Activated T-cell treated with anti-CD3 and anti-CD28 coated beads, Interleukin-2, amount 50 U/mL, for 48 hours (primary cell): ENCODE measurements at places on chromosomes 1 and 21.
A peak's percentile ranks its signal among the peaks of the same experiment; 100 is the strongest.

GRCh38 chr1:207941665-207942064, 30.7 kb upstream of the CD34 start:
- DNase-seq, result no peak

GRCh38 chr21:32538147-32538792, 47.1 kb downstream of the TCP10L start:
- DNase-seq, result peak; percentile 35

DNA sequence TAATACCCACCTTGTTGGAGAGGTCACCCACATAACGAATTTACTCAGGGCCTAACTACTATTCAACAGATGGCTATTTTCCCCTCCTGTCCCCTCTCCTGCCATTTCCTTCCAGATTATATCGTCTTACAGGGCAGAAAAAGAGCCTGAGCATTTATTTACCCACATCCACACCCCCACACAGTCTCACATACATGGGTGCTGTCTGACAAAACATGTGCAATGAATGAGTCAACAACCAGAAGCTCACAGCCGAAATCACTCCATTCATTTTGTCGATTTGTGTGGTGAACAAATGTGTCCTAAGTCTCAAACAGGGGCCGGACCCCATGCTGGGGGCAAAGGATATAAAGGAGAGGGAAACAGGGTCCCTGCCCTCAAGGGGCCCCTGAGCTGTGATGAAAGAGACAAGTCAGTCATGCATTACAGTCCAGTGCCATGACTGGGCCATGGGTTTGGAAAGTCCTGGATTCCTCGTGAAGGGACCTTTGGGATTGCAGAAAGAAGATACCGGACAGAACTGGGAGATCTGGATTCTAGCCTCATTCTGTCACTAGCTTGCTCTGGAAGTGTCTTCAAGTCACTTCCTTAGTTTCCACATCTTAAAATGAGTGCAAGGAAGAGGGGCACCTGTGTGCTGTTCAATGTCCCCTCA, 16.4 kb upstream of the ZNF683 start:
- no peak for DNase-seq

DNA sequence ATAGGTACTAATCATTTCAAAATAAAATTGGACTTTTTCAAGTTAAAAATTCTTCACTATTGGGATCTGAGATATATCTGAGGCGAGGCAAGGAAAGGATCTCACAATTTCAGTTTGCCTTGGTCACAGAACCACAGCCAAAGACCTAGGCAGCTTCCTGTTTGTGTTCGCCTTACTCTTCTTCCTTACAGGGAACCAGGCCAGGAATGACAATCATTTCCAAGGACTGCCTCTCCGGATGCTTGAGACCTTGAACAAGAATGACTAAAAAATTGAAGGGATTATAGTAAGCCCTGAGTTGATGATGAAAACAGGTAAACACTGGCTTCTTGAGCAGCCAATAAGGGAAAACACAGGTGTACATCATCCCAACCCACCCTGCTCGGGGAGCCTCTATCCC, 35.2 kb upstream of the SERBP1 start:
- no peak for DNase-seq

DNA sequence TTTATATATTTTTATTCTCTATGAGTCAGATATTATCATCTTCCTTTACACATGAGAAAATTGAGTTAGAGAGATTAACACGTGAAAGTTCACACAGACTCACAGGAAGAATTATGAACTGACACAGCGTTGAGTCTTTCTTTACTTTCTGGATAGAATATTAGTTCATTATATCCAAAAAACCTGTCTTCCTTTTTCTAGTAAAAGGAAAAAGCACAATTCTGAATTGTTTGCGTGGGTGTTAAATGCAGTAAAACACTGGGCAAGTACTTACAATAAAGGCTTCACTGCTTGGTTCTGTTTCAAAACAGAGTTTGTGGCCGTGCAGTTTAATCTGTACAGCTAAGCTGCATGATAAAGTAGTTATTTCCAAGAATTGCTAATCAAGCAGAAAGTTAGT, 10.8 kb downstream of the MAGI3 start:
- DNase-seq, result no peak

DNA sequence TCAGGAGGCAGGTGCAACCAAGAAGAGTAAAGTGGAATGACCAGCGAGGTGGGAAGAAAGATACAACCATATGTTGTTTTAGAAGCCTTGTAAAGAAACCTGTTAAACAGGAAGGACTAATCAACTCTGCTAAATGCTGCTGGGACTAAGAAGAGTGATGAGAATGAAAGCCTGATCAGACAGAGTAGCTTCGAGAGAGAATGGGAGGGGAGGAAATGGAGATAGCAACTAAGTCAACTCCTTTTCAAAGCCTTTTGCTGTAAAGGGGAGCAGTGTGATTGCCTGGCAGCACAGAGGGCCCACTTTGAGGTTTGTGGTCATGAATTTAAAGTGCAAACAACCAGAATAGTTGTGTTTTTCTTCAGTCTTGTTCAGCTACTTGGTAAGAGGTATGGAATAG, 31.4 kb downstream of the SLC30A7 start:
- DNase-seq, result peak; percentile 33

DNA sequence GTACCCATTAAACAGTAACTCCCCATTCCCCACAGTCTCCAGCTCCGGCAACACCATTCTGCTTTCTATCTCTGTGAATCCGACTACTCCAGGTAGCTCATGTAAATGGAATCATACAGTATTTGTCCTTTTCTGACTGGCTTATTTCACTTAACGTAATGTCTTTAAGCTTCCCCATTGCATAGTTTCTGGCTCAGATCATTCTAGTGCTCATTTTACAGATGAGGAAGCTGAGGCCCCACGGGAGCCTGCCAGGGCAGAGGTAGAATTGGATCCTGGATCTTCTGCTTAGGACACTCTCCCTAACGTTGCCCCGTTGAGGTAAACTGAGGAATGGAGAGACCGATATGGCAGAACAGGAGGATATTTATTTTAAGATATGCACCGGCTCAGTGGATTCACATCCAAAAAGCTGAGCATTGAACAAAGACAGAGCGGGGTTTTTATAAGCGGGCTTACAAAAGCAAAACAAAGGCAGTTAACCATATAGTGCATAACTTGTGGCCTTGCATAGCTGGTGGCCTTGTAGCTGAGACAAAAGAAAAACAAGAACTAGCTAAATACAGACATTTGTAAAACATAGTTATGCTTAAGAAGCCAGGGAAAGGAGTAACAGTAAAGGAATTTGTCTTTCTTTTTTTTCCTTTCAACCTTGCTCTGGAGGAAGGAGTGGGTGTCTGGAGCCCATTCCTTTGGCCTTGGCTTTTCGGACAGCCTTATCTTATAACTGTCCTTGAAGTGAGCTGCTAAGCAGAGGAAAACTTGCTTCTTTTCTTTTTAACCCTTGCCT, 15.3 kb upstream of the KLHDC8A start:
- DNase-seq, result no peak

GRCh38 chr1:16073490-16074119, at the start of gene FAM131C:
Gene FAM131C, minus strand, starts transcription at chr1:16073651. Its CDS starts 209 bp downstream, at chr1:16073442.
- peak; percentile 56 for DNase-seq

- no peak for DNase-seq
These were observed 90.0 kb downstream of the NOS1AP start for GRCh38 chr1:162159515-162159914.

DNA sequence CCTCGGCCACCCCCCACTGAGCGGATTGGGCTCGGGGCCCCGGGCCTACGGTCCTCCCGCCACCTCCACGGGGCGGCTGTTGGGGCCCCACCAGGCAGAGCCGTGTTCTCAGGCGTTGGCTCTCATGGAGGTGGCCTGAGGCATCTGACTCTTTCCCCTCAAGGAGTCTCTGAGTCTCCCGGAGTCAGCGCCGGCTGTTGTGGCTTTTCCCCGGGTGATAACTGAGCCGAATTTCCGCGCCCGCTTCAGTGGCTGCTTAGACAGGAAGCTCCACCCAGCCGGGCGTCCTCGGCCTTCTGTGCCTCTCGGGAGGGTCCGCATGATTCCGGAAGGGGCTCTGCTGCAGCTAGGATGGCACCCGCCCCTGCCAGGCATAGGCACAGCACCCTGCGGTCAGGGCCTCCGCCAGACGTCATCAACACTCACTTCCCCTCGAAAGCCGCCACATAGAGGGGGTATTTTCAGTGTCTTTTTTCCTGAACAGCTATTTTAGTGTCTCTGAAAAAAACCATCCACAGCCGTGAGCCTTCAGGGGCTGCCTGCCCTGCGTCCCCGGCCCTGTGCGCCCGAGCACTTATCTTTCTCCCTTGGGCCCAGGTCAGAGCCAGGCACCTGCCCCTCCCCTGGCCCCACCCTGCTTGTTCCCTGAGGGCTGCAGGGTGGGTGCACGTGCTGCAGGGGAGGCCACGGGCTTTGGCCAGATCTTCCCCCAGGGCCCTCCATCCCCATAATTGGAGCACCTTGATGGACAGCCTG, 72.9 kb downstream of the SKI start:
- peak; percentile 89 for DNase-seq

GRCh38 chr1:9822897-9823692, 670 bp downstream of the CLSTN1 start:
- peak; percentile 57 for DNase-seq

GRCh38 chr1:27785781-27786455, 12.9 kb downstream of the STX12 start:
- DNase-seq, result no peak

DNA sequence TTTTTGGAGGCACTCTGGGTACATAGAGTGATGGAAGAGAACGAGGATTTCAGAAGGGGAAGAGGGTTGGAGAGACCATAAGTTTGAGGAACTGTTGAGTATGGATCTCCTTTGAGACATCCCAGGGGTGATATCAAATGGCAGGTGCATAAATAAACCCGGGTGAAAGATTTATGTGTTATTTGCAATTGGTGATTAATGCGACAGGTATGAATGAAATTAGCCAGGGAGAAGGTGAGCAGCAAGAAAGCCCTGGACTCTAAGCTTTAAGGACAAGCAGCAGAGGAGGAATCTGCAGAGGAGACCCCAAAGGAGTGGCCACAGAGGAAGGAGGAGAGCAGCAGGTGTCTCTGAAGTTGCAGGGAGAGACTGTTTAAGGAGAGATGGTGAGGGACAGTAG, 8.8 kb upstream of the REN start:
- no peak for DNase-seq

DNA sequence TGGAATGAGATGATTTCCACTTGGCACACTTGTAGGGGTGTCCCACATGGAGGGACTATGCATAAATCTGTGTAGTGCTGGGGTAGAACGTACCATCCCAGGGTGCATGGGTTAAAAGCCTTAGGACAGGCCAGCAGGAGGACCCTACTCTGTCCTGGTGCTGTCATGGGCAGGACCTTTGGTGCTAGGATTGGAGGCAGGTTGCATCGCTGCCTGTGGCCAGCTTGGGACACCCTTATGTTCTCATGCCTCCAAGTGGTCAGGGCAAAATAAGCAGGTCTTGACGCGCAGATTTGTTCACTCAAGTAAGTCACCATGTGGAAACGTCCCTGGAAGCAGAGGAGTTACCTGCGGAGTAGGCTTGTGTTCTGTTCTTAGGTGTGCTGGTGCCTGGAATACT, 49.5 kb upstream of the RAB3GAP2 start:
- DNase-seq, result no peak

- peak; percentile 81 for DNase-seq
These were observed 7.3 kb downstream of the F11R start for GRCh38 chr1:161013488-161014230.

GRCh38 chr1:41343790-41344699, 17.2 kb upstream of the FOXO6 start:
- DNase-seq, result peak; percentile 21

- no peak for DNase-seq
These were observed 33.3 kb downstream of the DNTTIP2 start for GRCh38 chr1:93845538-93846205.

GRCh38 chr21:38494703-38495102, 3.6 kb downstream of the ERG start:
- DNase-seq, result no peak

DNA sequence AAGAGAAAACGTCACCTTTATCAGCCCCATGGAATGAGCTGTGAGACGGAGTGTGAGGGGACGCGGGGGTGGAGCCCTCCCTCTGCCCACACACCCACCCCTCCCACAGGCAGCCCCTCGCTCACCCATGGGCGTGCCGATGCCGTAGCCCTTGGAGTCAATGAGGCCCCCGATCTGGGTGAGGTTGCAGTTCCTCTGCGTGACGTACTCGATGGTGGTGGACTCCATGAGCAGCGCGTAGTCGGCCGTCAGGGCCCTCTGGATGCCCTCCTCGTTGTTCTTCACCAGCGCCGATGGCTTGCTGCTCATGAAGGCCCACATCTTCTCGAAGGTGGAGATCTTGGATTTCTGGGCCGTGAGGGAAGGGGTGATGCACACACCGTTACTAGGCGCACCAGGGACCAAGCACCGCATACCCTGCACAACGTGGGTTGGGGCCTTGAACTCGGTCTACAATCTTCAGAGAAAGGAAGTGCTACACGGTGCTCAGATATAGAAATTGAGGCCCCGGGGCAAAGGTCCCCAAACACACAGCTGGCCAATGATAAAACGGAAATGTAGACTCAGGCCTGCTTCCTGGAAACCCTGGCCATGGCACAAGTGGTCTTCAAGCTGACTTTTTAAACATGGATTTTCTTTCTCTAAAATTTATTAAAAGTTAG, 228.2 kb downstream of the GRIK3 start:
- DNase-seq, result no peak

DNA sequence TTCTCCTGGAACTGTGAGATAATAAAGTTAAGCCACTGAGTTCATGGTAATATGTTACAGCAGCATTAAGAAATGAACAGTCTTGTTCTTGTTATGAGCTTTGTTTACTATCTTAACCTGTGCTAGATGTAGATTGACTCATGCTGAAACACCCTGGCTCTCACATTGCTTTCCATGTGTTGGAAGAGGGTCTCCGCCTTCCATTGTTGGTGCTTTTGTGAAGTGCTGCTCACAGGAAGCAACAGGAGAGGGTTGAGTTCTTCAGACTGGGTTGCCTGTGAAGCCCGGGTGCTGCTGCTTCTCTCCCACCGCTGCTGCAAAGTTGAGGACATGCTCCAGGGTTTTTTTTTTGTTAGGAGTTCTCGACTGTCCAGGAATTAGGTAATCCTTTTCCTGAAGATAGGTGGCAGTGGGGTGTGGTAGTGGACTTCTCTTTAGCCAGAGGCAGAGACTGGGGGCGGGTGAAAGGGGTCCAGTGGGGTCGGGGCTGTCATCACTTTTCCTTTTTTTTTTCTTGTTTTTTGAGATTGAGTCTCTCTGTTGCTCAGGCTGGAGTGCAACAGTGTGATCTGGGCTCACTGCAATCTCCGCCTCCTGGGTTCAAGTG, 28.7 kb upstream of the HMGN1 start:
- DNase-seq, result no peak

GRCh38 chr1:184509105-184509504, 122.3 kb downstream of the C1orf21 start:
- DNase-seq, result no peak
